ENCODE measurements at places on chromosomes 1 and 21.

- no peak for DNase-seq
These were observed 1.7 kb downstream of the ASPM start for GRCh38 chr1:197144570-197145325.

DNA sequence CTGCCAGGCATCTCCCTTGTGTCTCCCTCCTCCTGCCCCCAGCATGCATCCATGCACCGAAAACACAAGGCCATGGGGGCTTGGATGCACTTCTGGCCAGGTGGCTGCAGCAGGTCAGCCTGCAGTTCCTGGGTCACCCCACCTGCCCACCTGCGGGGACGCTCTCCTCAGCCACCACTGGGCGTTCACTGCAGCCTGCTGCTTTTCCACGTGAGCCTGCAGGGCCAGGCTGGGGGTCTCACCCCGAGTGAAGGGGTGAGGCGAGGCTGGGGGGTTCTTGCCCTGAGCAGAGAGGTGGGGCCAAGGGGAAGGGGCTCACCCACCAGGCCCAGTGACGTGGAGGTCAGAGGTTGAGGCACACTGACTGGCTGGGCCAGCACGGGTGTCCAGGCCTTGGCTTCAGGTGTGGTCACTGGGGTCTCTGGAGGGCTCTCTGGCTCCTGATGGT, 64.6 kb downstream of the WNT9A start:
- DNase-seq, result peak; percentile 0

DNA sequence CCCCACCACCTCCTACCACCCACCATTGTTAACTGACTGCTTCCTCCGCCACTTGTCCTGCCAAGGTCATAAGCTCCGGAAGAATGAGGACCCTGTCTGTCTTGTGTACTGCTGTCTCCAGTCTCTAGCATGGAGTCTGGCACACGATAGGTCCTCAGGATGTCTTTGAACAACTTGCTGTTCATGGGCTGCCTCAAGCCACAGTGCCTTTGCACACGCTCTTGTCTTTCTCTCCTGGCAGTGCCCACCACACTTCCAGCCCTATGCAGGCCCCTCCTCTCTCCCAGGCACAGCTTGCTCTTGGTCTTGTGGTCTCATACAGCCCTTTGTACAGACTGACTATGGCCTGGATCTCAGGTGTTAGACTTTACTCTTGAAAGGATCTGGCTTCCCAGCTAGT, 97.6 kb downstream of the ARHGEF10L start:
- no peak for DNase-seq

- DNase-seq, result no peak
These were observed 31.7 kb downstream of the PROX1 start for GRCh38 chr1:214019499-214019898.

GRCh38 chr1:212600980-212601379, 7.6 kb upstream of the ATF3 start:
- no peak for DNase-seq

GRCh38 chr1:21301794-21302440, 11.7 kb upstream of the ECE1 start:
- no peak for DNase-seq

GRCh38 chr1:161251579-161251978, 7.0 kb upstream of the PCP4L1 start:
- DNase-seq, result no peak

GRCh38 chr1:7398982-7399381, 372.1 kb upstream of the VAMP3 start:
- DNase-seq, result no peak

Data from CD4-positive, alpha-beta T cell treated with Interferon gamma for 1 hour (primary cell).